Fibroblast of villous mesenchyme (primary cell): ENCODE measurements at places on chromosomes 1 and 21. TPM values are rescaled to one million over a fixed set of nuclear protein-coding genes. Genes with fewer than 3 reads are reported as not detected.

DNA sequence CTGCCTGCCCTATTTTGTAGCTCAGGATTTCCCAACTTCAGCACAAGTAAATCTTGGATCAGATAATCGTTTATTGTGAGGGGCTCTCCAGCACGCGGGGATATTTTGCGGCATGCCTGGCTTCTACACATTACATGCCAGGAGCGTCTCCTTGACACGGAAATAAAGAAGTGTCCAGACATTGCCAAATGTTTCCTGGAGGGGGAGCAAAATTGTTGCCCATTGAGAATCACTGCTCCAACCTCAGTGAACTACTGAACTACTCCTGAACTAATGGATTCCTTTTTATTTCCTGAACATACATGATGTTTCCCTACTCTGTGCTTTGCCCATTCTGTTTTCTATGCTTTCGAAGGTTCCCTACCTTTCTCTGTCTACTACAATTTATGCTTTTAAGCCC is 1359.1 kb upstream of the ADGRL2 start:
- no peak for DNase-seq

DNA sequence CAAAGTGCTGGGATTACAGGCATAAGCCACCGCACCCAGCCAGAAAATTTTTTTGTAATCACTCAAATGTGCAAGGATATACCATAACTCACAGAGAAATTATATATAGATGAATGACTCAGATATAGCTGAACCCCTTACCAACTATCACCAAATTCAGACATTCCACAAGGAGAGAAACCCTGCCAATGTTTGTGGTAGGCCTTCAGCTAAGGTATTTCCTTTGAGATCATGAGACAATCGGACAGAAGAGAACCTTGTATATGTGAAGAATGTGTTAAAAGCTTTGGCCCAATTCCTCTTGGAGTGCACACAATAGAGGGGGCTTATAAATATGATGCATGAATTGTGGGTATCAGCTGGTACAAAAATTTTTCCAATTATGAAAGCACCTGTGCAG is 50.7 kb downstream of the ZNF684 start:
- DNase-seq = no peak

- no peak for DNase-seq
Measured at GRCh38 chr1:180167721-180168467, 13.2 kb downstream of the QSOX1 start.

FBXO2 gene
- 1.9 and 4.3 TPM in 2 replicates for total RNA-seq

RAB25 gene
- not detected in 2 replicates for total RNA-seq

DNA sequence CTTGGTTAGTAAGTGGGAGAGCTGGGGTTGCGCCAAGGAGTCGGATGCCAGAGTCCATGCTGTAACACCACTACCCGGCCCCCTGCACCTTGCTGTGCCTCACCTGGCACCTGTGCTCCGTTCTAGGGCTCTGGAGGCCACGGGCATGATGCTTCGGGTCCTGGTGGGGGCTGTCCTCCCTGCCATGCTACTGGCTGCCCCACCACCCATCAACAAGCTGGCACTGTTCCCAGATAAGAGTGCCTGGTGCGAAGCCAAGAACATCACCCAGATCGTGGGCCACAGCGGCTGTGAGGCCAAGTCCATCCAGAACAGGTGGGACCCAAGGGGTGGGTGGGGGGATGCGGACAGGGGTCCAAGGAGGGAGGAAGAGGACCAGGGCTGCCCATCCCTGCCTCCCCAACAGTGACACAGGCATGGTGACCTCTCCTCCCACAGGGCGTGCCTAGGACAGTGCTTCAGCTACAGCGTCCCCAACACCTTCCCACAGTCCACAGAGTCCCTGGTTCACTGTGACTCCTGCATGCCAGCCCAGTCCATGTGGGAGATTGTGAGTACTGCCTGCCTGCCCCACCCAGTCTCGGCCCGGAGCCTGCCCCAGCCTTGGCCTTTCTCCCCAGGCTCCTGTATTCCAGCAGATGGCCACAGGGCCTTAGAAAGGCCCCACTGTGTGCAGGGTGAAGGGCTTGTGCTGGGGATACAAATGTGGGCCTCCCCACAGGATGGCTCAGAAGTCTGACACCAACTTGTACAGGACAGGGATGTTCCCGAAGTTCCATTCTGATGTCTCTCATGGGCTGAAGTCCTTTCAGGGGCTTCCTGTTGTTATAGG is 9.6 kb upstream of the HTR6 start:
- no peak for DNase-seq

GUCA2A gene
- not detected in 2 replicates for total RNA-seq

- DNase-seq = peak; percentile 43
Measured at GRCh38 chr1:24695202-24695974, 49.9 kb upstream of the CLIC4 start.

DNA sequence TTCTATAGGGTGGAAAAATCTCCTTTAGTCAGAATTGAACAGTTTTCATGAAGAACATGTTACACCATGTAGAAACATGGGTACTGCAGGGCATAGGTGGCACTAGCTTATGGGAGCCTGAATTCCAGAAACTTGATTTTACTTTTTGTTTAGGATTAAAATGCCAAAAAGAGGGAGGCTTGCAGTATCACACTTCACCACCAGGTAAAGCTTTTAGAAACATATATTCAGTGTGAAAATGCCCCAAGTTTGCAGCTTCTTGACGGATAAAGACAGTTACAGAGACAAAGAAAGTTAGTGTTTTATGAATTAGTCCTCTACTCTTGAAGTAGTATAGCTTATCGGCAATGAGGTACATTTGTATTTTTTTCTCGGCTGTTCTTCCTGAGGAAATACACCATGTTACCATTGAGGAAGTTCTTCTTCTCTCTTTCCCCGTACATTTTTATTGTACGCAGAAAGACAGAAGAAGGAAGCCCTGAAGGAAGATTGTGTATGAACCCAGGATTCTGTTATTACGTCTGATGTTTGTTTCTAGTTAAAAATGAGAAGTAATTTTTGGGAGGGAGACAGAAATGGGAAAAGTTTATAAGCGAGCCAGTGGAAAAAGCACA is 66.1 kb downstream of the PBX1 start:
- DNase-seq = no peak

GRCh38 chr21:33789697-33790096 is 125.9 kb downstream of the ATP5PO start:
- peak; percentile 35 for DNase-seq

DNA sequence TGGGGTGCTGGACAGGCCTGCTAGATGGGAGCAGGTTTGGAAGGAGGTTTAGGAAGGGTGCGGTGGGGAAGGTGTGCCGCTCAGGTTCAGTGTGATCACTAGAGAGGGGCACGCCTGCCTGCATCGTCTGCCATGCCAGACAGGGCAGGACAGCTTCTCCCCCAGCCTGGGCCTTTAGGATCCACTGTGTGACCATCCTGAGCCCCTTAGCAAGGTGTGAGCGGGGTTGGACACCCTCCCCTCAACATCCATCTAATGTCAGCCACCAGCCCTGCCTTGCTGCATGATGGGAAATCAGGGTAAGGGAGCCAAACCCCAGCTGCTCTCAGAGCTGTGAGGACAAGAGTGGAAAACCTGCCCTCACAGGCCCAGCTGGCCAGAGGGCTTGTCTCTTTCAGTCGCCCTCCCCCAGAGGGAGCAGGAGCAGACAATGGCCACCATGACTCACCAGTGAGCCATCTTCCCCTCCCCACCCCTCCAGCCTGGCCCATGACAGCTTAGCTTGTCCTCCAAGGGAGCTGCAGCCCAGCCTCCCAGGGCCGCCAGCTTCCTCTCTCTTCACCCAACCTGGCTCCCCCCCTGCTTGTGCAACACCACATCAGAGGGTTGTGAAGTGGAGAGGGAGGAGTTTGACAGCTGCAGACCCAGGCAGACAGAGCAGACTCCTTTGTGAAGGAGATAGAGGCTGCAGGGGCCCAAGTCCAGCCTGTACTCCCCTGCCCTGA is 37.0 kb downstream of the NUAK2 start:
- peak; percentile 98 for DNase-seq

HJV gene
- not detected in 2 replicates for total RNA-seq

IRF6 gene
- under 0.01 and 0.32 TPM in 2 replicates for total RNA-seq

ADAM15 gene
- 41.2 and 49.2 TPM in 2 replicates for total RNA-seq

DNA sequence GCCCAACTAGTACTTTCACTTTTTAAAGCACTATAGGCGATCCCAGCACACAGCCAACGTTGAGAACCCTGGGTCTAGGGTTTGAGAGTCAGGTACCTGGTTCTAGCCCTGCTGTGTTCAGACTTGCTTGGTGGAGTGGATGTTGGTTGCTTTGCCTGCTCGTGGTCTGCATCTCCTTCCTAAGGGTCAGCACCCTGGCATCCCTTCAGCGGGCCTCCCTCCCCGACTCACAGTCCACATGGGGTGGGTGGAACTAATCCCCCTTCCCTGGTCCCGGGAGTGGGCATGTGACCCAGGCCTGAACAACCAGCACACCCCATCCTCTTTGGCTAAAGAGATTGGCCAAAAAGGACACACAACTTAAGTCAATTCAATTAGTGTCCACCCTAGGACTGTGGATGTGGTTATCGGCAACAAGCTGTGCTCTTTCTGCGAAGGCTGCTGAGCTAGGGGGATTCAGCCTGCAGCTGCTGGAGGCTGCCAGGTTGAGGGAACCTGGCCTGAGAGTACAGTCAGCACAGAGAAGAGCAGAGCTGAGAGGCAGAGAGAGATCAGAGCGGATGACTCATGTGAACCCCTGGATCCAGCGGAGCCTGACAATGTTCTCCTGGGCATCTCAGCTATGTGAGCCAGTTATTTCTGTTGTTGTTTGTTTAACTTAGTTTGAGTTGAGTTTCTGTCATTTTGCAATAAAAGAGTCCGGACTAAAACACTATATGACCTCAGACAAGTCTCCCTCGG is 138.9 kb downstream of the ACTL8 start:
- DNase-seq = no peak

DNA sequence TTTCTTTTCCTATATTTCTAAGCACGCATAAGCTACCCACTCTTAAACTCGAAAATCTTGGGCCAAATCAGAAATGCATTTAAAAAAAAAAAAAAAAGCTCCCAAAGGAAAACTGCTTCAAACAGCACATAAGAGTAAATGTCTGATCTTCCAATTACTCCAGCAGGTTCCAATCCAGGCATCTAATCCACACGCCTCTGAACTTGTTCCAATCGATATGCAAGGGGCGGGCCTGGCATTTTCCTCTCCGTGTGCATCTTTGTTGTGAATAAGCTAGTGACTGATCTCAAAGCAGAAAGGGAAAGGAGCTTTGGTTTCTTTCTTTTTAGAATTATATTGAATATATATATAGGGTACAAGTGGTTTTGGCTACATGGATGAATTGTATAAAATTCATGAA is 365.5 kb downstream of the PRDM2 start:
- no peak for DNase-seq
